ENCODE measurements at places on chromosomes 4 and X.

DNA sequence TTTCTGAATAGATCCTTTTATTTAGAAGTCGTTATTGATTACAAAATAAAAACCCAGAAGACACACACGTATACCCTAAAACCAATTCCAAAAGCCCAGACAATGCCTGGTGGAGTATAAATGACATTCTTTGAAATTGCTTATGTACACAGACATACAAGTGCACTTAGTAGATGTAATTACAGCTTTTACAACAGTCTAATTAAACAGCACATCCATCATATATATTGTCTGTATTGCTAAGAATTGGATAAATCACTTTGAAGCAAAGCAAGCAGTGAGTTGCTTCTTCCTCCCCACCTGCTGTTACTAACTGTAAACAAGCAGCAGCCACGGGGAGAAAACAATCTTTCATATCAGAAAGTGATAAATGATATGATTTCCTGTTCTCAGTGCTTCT lies 645.7 kb downstream of the TLL1 start:
- no peak for DNase-seq

DNA sequence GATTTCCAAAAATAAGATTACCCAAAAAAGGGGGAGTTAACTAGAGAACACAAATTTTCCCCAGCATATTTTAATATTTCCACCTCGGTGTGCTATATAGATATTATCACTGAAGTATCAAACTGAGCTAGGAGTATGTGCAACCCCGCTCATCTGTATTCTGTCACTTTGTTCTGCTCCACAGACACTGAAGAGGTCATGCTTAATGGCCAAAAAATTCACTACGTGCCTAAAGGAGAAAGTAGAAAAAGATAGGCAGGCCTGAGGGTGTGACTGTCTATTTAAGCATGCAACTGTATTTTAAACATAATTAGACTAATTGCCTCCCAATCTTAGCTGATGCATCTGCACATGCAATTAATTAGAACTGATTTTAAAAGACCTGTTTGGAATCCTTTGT lies 24.5 kb downstream of the SH3RF1 start:
- no peak for DNase-seq

DNA sequence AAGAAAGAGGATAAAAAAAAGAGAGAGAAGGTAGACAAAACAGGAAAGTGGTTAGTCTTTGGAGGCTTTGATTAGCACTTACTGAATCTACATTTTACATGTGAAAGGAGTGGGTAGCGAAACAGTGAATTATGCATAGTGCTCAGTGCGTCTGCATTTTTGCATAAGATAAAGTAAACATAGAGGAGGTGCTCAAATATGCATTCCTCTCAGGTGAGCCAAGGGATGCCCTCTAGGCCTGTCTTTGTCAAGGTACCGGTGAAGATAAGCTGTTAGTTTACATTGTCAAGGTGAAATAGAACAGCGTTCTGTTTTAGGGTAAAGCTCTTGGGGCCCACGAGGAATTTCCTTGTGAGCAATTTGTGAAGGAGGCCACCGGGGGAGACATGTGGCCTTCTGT lies 260.6 kb downstream of the TRIML1 start:
- DNase-seq: peak; percentile 81

GRCh38 chrX:135984256-135984655 lies 979 bp upstream of the SLC9A6 start:
- no peak for DNase-seq

GRCh38 chr4:42915484-42915883 lies 23.0 kb downstream of the GRXCR1 start:
- no peak for DNase-seq

- no peak for DNase-seq
These were observed 2.4 kb downstream of the KLHL2 start for GRCh38 chr4:165209796-165210195.

GRCh38 chrX:151713849-151714248 lies 2.0 kb upstream of the FATE1 start:
- peak; percentile 62 for DNase-seq

DNA sequence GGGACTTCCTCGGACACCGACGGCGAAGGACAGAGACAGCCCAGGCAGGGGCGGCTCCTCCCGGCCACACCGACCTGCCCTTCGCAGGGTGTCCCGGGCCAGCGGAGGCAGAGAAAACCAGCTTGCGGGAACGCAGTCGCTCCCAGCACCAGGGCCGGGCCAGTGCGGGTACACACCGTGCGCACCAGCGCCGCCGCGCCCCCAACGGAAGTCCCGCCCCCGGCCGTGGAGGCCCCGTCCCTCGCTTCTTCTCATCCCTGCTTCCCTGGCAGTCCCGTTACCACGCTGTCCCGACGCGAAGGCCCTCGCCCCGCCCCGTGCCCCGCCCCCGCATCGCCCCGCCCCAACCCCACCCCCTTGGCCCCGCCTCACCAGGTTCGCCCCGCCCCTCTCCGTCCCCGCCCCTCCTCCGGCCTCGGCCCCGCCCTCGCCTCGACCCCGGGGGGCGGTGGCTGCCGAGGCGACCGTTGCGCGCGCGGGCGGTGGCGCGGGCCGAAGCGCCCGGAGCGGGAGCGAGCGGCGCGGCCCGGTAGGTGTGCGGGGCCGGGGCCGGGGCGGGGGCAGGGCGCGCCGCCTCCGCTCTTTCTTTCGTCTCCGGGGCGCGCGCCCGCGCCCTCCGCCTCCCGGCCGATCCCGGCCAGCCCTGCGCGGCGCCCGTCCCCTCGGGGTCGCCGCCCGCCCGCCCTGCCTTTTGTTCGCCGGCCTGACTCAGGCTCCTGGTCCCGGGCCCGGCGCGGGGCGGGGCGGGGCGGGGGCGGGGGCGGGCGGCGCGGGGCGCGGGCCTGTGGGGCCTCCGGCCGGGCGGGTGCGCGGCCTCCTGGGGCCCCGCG lies at the start of gene RGS12:
Gene RGS12, plus strand, starts transcription at position 451 of the 830 bp plus-strand sequence. CDS start 23,150 bp downstream, outside the sequence.
- DNase-seq: peak; percentile 95

- no peak for DNase-seq
These were observed 277.1 kb upstream of the DIAPH2 start for GRCh38 chrX:96407501-96407900.

- peak; percentile 22 for DNase-seq
These were observed 41.2 kb downstream of the LAS1L start for GRCh38 chrX:65493431-65493830.

- no peak for DNase-seq
These were observed 208.2 kb upstream of the PSAPL1 start for GRCh38 chr4:7642741-7643458.

- no peak for DNase-seq
These were observed 11.9 kb downstream of the HSD17B13 start for GRCh38 chr4:87310691-87311335.

- peak; percentile 85 for DNase-seq
These were observed 106.8 kb upstream of the NKX1-1 start for GRCh38 chr4:1512738-1513660.

GRCh38 chrX:118521435-118521834 lies 25.8 kb downstream of the DOCK11 start:
- DNase-seq: no peak

GRCh38 chr4:85842540-85842939 lies 367.6 kb downstream of the ARHGAP24 start:
- DNase-seq: no peak

DNA sequence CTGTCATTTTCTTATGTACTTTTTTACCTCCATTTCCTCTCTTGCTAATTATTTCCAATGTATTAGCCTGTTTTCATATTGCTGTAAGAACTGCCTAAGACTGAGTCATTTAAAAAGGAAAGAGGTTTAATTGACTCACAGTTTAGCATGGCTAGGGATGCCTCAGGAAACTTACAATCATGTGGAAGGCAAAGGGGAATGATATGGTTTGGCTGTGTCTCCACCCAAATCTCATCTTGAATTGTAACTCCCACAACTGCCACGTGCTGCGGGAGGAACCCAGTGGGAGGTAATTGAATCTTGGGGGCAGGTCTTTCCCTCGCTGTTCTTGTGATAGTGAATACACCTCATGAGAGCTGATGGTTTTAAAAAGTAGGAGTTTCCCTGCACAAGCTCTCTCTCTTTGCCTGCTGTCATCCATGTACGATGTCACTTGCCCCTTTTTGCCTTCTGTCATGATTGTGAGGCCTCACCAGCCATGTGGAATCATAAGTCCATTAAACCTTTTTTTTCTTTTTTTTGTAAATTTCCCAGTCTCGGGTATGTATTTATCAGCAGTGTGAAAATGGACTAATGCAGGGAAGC lies 870.0 kb upstream of the INTU start:
- no peak for DNase-seq

DNA sequence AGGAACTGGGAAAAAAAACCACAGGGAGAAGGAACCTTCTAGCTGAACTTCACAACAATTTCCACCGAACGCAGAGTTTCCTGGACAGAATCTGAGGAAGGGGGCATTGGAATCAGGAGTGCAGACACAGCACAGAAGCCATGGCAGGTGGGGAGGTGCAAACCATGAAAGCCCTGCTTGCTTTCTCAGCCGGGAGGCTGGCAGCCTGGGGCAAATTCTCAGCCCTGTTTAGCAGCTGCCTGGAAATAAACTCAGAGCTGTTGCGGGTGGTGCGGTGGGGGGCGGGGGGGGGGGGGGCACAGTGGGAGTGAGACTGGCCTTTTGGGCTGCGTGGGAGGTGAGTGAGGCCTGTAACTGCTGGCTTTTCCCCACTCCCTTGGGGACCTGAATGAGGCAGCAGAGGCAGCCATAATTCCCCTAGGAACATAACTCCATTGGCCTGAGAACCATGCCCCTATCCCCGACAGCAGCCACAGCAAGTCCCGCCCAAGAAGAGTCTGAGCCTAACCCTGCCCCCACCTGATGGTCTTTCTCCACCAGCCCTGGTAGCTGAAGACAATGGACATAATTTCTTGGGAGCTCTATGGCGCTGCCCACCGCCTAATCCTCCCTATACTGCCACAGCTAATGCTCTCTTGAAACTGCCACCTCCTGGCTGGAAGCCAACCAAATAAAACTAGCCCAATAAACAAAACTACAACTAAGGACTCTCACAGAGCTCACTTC lies 176.3 kb downstream of the FAM13A start:
- DNase-seq: no peak

Data from GM23338 (cell line).